ENCODE measurements at places on chromosomes 12 and 14.
A peak's percentile ranks its signal among the peaks of the same experiment; 100 is the strongest.

- DNase-seq, result peak; percentile 81
These were observed 105.6 kb downstream of the SLC25A47 start for GRCh38 chr14:100428727-100429126.

DNA sequence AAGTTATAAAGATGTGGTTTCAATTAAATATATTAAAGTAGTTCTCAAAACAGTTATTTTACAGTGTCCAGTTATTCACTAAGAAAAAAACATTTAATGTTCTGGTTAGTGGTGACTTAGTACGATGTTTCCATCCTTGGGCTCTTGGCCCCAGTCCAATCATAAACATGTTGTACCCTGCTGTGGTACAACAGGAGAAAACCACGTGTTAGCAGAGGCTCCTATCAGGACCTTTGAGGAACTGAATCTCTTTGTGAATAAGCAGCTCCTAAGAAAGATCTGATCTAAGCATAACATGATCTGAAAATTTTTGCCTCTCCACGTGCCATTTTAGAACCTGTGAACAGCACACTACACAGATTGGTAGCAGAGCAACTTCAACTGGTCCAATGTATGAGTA lies 234.0 kb downstream of the SYT1 start:
- DNase-seq, result peak; percentile 3

- peak; percentile 67 for DNase-seq
These were observed 1.1 kb downstream of the SAV1 start for GRCh38 chr14:50666772-50667683.

DNA sequence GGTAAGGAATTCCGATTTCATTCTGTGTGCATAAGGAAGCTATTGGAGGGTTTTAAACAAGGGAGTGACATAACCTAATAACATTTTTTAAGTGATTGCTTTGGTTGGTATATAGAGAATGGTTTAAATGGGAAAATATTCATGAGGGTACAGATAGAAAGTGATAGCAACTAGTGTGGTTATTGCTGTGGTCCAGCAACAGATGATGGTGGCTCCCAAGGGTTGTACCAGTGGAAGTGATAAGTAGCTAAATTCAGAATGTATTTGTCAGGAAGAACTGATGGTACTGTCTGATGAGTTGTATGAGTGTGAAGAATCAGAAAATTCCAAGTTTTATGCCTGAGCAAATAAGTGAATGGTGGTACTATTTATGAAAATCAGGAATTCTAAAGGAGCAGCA lies 2.6 kb upstream of the CNOT2 start:
- DNase-seq, result no peak

DNA sequence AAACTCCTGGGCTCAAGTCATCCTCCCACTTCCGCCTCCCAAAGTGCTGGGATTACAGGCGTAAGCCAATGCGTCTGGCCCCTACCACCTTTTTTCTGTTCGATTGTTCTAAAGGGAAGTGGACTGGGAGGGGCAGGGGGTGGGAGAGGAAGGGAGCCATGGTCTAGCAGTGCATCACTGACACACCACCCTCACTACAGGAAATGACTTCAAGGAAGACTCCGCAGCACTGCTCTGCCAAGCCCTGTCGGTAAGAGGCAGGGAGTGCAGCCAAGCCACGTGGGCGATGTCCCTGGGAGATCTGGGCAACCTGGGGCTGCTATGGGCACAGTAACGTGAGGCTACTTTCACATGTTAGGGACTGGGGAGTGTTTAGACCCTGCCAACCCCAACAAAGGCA lies 18.0 kb downstream of the LRRC74A start:
- DNase-seq, result peak; percentile 14

DNA sequence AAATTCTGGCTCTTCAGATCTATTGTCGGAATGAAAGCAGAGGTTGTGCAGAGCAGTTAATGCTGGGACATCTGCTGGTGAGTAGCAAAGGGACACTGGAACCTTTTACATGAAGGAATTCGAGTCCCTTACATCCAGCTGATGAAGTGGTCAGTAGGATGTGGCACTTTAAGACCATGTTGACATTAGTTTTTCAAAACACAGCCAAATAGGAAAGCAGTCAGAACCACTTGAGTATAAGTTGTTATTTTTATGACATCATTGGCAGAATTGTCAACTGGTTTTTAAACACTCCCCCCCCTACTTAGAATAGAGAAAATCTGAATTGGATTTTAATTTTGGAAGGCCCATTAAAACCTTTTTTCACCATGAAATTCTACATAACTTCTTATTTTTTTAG lies 46.8 kb upstream of the AMN start:
- DNase-seq, result no peak

DNA sequence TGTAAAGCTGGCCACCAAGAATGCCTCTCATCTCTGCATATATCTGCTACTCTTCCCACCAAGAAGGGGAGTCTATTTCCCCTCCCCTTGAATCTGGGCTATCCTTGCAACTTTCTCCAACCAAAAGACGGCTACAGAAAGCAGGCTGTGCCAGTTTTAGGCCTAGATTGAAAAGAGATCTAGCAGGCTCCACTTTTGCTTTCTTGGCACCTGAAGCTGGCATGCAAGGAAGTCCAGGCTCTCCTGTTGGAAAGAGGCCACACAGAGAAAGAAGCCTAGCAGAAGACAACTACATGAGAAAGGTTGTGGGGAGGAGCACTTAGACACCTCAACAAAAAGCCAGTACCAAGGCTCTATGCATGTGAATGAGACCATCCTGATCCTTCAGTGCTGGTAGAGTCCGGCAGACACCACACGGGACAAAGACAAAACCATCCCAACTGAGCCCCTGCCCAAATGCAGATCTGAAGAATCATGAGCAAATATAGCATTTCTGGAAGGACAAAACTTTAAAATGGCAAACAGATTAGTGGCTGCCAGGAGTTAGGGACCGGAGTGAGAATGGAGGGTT lies 68.0 kb downstream of the SPPL3 start:
- DNase-seq, result no peak

DNA sequence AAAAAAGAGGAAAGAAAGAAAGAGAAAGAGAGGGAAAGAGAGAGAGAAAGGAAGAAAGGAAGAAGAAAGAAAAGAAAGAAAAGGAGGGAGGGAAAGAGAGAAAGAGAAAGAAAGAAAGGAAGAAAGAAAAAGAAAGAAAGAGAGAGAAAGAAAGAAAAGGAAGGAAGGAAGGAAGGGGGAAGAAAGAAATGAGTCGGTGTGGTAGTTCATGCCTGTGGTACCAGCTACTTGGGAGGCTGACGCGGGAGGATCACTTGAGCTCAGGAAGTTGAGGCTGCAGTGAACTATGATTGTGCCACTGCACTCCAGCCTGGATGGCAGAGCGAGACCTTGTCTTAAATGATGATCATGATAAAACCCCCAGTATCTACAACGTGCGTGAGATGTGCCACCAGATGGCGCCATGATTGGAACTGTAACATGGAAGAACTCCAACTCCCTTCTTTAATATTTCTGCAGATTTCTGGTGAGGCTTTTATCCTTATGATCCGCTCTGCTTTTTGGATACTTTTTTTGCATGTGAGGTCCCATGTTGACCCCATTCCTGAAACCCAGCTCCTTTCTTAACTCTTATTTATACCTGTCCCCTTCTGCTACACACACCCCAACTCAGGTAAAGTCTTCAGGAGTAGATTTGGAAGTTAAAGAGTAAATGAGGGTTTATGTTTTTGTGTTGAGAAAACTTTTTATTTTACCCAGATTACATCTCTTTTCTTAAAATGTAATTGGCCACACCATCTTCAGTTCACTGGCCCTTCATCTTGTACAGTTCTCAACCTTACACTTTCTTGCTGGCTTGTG lies 25.6 kb downstream of the RNASE10 start:
- DNase-seq, result peak; percentile 59

- DNase-seq, result no peak
These were observed 307.2 kb upstream of the SOX5 start for GRCh38 chr12:24256684-24257083.

DNA sequence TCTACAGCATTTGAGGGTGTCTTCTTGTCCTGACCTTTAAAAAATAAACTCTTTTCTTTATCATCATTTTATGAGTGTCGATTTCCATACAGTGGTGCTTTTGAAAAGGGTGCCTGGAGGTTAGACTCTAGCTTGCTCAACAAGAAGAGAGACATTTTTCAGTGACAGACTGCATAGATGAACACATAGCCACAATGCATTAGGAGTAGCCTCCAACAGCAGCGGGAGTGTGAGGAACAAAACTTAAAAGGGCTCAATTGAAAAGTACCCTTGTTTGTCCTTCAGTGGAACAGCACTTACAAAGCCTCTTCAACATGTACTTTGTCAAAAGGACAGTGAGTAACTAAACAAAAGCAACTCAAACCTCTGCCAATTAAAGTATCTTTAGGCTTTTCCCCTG lies 119.3 kb downstream of the SOX5 start:
- DNase-seq, result peak; percentile 7

- no peak for DNase-seq
These were observed 45.7 kb downstream of the WDR20 start for GRCh38 chr14:102185360-102185759.

DNA sequence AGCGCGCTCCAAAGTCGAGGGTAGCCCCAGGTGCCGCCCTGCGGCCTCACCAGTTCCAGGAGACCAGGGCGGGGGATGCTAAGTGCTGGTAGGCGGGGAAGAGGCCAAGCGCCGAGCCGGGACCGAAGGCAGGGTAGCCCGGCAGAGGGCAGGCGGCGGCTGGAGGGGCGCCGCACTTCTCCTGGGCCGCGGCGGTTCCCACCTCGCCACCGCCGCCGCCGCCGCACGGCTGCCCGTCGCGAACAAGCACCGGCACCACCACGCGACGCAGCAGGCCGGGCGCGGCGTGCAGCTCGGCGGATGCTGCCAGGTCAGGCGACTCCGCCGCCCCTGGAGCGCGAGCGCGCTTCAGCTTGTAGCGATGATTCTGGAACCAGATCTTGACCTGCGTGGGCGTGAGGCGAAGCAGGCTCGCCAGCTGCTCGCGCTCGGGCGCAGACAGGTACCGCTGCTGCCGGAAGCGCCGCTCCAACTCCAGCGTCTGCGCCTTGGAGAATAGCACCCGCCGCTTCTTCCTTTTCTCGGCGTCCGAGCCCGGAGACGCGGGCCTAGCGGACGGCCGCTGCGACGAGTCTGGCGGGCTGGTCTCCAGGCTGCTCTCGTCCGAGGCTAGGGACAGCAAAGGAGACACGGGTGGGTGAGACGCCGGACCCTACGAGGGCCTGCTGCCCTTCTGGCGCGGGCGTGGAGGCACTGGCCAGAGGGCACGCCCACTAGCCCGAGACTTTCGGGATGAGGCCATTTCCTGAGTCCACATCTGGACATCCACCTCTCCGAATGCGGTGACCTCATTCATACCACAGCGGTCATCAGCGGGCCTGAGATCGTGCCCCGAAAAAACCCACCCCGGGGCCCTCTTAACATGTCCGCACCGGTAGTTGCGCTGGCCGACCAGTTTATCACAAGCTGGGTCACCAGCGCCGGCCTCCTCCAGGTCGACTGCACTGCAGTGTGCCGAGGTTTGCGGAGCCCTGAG lies 1.3 kb downstream of the NKX2-8 start:
- DNase-seq, result peak; percentile 57

DNA sequence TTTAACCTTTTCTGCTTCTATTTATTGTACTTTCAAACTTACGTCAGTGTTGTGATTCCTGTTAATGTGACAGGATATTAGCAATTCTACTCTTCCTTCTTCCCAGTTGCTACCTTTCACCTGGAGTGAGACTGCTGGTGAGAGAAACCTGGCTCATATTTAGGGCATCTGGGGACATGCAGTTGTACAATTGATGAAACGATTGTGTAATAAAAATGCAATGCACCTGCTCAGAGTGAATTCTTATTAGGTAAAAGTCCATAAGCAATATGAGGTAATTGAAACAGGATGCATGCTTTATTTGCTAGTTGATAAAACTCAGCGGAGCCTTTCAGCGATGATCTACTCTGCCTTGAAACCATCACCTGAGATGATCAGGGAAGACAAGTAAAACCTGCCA lies 116.1 kb upstream of the FBXO33 start:
- DNase-seq, result no peak

- DNase-seq, result no peak
These were observed 165.5 kb downstream of the KIF21A start for GRCh38 chr12:39277416-39277815.

- no peak for DNase-seq
These were observed 73.8 kb upstream of the SRSF5 start for GRCh38 chr14:69693145-69693544.

GRCh38 chr14:42277840-42278239 lies 671.2 kb downstream of the LRFN5 start:
- no peak for DNase-seq

- DNase-seq, result no peak
These were observed 228.5 kb upstream of the G2E3 start for GRCh38 chr14:30330445-30330844.

GRCh38 chr12:130703733-130704375 lies 12.2 kb downstream of the RIMBP2 start:
- no peak for DNase-seq

GRCh38 chr12:12219664-12220063 lies 47.2 kb downstream of the LRP6 start:
- DNase-seq, result no peak

DNA sequence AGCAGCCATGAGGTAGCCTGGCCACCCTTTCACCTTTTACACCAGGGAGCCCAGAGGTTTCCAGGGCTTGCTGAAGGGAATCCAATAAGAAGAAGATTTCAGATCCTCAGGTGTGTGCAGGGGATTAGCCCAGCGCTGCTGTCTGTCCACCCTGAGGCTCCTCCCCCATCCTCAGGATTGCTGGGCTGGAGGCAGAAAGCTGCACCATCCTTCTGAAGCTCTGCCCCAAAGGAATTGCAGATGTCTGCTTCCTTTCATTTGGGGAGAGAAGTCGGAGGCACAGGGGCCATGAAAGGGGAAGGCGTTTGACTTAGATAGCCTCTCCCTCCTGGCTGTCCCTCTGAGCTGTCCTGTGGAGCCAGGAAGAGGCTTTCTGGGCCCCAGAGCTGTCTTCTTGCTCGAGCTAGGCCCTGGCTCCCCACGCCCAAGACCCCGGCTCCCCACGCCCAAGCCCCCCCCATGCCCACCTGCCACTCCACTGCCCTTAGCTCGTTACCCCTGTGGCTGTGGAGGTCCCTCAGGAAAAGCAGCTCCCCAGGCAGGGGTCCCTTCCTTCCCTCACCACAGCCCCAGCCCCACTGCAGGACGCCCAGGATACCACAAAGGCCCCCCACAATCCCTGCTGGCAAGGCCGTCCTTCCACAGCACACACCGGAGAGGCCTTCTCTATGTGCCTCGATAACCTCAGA lies 359.0 kb downstream of the CACNA1C start:
- no peak for DNase-seq

- DNase-seq, result no peak
These were observed 42.1 kb upstream of the FAM222A start for GRCh38 chr12:109671502-109671901.

Measured in astrocyte of the hippocampus (primary cell).